ENCODE measurements at places on chromosomes 2 and 18.

DNA sequence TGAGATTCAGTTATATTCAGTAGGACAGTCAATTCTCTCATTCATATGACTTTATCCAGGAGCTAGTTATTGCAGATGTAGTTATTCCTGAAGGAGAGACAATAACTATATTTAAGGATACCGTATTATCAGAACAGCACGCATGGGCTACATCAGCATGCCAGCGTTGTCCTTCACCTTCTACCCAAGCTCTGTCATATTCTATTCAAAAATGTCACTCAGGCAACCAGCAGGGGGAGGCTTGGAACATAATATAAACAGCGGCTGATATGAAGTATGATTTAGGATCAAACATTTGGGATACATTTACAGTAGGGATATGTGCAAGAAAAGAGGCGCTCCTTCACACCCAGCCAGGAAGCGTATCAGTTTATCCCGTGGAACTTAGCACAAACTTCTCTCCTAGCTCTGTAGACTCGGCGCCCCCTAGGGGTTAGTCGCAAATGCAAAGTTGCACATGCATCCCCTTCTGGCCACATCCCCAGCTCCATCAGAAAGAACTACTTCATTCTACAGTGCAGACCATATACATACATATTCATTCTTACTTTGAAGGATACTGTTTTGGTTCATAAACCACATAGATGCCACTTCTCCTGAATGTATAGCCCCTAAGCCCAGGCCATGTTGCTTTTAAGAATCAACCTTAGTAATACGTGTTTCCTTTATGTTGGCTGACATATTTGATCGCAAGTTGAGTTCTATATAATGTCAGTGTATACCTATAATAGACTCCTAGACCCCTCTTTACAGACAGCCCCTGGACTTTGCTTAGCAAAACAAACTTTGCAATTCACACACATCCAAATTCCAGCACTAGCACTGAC is 759.4 kb downstream of the ADCYAP1 start:
- DNase-seq, result no peak

- DNase-seq, result no peak
Measured at GRCh38 chr2:238240757-238241711, 1.2 kb upstream of the HES6 start.

DNA sequence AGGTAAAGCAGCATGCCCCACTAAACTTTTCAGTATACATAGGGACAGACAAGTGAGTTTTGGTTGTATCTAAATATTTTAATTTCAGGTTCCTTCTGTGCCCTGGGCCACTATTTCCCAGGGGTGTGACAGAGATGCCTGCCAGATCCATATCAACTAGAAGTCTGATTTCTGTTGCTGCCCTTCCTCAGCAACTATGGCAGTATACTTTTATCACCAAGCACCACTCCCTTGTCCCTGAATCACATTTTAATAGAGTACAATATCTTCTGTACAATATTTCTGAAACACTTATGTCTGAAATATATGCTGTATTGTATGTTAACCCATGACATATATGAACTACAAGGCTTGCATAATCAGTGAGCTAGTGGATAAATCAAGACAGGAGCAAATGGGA is 117.6 kb downstream of the HIBCH start:
- no peak for DNase-seq

GRCh38 chr2:22904126-22904684 is 480.8 kb upstream of the KLHL29 start:
- no peak for DNase-seq

- no peak for DNase-seq
Measured at GRCh38 chr2:33603416-33603815, 4.3 kb upstream of the FAM98A start.

DNA sequence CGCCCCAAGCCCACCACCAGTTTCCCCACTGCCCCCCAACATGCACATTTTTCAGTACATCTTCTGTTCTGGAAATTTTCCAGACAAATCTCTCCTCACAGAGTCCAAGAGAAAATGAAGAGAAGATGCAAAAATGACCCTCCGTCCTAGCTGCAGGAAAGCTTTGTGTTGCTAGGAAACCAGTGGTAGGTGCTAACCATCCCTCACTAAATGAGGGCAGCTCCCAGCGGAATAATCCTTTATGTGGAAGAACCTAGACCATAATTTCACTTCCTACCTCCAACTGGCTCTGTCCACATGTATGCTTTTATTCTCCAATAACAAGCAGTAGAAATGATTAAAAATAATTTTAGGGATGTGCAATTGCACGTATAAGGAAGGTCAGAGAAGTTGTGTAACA is 311.9 kb upstream of the EPHA4 start:
- DNase-seq, result no peak

- no peak for DNase-seq
Measured at GRCh38 chr2:119983108-119983507, 29.8 kb upstream of the EPB41L5 start.

DNA sequence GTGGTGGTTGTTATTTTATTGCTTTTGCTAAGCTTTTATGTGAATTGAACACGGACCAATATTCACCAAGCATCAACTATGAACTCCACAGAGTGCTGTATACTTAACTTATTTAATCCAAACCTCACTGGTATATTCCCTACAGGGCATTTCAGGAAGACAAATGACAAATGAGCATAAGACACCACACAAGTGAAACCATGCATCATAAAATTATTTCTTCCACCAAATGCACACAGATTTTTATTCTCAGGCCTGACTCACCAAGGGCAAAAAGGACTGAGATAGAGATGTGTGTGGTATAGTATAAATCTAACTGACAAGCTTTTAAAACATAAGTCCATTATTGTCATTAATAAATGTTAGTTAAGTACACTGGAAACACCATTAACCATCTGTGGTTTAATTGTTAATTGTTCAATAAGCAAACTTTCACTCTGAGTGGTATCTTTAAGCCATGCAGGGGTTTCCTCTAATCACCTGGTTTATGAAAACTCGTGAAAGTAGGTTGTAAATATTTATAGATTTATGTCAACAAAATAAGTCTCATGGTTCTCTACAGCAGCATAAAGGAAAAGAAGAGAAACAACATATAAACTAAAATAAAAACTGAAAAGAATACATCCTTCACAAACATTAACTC is 77.6 kb upstream of the CRIM1 start:
- no peak for DNase-seq

- DNase-seq, result no peak
Measured at GRCh38 chr2:124530203-124530602, 505.1 kb downstream of the CNTNAP5 start.

DNA sequence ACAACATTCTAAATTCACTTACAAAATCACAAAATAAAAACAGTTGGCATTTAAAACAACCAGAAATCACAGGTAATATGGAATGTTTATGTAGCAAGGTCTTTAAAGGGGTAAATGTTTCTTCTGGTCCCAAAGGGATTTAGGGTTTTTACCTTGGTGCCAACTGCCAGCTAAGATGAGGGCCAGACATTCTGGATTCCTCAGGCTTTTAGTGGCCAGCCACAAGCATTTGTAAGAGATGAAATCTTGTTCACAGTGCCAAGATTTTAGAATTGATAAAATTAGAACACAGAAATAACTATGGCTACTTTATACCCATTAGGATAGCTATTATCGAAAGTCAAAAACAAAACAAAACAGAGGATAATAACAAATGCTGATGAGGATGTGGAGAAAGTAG is 60.4 kb upstream of the CDKL4 start:
- DNase-seq, result no peak

GRCh38 chr2:239118675-239119211 is 270.9 kb downstream of the TWIST2 start:
- no peak for DNase-seq

- DNase-seq, result no peak
Measured at GRCh38 chr2:186130748-186131641, 355.1 kb upstream of the ZC3H15 start.

DNA sequence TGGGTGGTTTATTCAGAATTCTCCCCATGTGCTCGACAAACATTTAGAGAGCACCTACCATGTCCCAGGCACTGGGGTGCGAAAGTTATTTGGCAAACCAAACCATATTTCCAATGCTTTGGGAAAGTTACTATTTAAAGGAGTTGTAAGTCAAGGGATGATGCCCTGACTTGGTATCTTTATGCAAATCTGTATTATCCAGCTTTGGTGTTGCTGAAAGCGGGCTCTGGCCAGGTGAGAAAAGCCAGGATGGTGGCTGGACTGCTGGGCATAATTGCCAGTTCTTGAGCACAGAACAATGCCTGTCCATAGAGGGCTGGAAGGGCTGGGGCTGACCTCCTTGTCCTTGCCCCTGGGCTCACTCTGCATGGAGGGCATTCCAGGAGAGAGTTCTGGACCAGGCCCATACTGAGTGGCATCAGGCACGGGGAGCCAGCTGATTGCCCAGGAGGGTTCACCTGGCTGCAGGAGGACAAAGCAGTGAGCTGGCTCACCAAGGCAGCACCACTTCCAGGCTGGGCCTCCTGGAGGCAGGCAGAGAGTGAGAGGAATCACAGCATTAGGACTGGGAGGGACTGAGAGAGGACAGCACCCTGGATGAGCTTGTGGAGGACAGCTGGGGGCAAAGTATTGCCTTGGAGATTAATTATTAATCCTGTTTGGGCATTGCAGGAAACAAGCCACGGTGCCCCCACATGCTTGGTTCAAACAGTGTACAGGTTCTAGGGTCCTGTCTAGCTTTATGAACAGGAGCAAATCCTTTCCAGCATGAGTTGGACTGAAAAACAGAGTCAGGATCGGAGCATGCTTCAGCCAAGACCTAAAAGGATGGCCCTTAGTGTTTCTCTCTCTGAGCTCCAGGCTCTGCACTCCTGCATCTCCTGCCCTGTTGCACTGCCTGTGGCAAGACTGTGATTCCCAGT is 7.1 kb downstream of the KHK start:
- DNase-seq, result no peak

DNA sequence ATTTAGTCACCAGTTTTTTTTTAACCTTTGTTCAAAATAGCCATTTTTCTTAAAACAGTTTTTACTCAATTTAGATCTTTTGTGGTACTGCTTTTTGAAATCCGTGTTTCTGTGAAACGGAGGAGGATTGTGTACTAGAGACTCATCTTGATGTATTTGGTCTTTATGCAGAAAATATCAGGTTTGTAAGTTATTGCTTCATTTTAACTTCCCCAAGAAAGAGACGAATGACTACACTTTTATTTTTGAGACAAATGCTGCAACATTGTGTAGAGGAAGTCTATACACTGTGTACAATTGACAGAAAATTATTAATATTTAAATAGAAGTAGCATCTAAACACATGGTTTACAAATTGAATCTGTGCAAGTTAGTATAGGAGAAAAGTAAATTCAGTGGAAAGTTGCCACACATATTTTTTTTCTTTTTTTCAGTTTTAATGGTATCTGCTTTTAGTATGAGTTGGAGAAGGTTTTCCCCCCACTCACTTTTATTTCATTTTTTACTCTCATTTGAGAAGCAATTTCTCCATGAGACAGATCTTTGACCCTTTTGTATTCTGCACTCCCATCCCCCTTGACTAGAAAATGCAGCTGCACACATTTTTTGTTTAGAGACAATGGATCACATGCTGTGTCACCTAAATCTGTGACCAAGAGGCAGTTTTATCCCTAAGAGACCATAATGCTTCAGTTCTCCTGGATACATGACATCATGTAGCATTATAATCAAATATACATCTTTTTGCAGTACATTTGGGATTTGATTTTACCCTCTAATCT is 200.8 kb upstream of the STON1 start:
- DNase-seq, result no peak

DNA sequence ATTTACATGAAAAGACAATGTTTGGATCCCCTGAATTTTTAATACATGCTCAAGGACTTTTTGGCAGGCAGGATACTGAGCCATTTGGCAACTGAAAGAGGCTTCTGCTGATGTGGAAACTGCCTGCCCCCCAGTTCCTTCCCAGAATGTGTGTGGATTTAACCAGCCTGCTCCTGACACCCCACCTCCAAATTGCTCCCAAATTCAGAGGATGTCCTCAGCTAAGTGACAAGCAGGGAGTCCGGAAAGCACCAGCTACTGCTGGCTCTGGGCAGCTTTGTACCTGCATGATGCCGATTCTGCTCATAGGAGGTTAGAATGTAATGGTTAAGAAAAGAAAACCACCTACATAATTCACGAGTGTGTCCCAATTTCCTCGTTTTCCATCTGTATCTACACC is 197.5 kb downstream of the CDH20 start:
- no peak for DNase-seq

- DNase-seq, result no peak
Measured at GRCh38 chr2:29787473-29788465, 133.6 kb downstream of the ALK start.

GRCh38 chr2:20094142-20094755 is 42.8 kb upstream of the LAPTM4A start:
- no peak for DNase-seq

- DNase-seq, result no peak
Measured at GRCh38 chr2:13066676-13067075, 349.9 kb downstream of the TRIB2 start.

GRCh38 chr2:160484859-160485520 is 8.6 kb downstream of the RBMS1 start:
- DNase-seq, result no peak

- no peak for DNase-seq
Measured at GRCh38 chr2:16978301-16978700, 312.7 kb upstream of the CYRIA start.

- DNase-seq, result no peak
Measured at GRCh38 chr18:10923551-10924070, 225.8 kb downstream of the PIEZO2 start.

DNA sequence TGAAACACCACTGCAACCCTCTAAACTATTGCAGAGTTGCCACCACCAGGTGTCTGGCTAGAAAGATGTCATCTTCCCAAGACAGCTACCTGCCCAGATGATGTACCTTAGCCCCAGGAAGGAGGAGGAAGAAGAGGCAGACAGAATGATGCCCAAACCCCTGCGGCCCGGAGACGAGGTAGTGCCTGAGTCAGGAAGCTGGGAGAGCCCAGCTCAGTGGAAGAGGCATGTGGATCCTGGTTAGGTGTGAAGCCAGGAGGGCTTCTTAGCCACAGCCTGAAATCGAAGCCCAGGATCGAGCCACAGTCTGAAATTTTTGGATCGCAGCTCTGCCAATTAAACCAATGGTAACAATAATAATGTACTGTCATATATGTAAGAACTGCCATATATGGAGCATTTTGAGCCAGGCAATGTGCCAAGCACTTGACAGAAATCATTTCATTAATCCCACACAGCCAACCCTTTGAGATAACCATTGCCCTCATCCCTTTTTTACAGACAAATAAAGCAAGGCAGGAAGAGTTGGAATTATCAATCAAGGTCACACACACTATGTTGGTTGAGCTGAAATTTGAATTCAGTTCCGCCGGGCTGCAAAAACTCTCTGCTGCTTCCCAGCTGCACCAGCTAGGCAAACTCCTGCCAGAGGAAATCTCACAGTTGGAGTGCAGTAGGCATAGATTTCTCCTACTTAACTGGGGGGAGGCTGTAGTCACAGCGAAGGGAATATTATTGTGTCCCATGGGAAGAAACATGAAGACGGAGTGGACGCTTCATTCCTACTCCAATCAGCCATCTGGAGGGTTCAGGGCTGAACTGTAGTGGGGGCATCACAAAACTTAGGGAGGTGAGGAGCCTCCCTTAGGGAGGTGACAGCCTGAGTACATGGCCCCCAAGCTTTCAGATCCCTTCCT is 19.4 kb upstream of the CYP1B1 start:
- no peak for DNase-seq

- DNase-seq, result peak; percentile 96
Measured at GRCh38 chr2:138948070-138948539, 167.9 kb upstream of the NXPH2 start.

- DNase-seq, result no peak
Measured at GRCh38 chr2:68714866-68715265, 19.7 kb upstream of the ARHGAP25 start.
